ENCODE measurements at places on chromosomes 11 and 22. TPM values are rescaled to one million over a fixed set of nuclear protein-coding genes. Genes with fewer than 3 reads are reported as not detected.
A peak's percentile ranks its signal among the peaks of the same experiment; 100 is the strongest.

DNA sequence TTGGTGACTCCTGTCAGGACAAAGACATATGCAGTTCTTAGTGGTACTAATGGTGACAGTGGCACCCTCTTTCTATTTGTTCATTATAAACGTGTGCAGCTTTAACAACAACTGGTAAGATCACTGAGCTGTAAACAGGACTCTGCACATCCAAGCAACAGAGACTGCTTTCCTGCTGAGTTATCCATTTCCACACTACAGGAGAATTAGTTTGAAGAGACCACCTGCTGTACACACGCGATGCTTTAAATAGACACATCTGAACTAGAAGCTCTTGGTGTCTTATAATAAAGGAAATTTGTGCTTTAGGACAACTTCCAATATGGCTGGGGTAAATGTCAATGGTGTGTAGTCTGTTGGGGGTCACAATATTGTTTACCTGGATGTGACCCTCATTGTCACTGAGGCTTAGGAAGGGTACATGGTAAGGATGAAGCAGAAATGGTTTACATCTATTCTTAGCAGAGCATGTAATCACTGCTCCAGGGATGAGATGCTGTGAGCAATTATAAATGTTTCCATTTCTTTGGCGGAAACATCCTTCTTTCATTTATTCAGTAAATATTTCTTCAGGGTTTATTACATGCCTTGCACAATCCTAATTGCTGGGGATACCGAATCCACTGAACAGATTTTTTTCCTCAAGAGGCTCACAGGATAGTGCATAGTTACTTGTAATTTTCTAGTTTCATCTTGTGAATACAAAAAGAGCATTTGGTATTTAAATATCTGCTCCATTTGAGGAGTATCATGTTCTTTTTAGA lies 354.0 kb upstream of the CCDC90B start:
- no peak for DNase-seq

The VPS37C gene
- total RNA-seq, result 4.5 TPM

DNA sequence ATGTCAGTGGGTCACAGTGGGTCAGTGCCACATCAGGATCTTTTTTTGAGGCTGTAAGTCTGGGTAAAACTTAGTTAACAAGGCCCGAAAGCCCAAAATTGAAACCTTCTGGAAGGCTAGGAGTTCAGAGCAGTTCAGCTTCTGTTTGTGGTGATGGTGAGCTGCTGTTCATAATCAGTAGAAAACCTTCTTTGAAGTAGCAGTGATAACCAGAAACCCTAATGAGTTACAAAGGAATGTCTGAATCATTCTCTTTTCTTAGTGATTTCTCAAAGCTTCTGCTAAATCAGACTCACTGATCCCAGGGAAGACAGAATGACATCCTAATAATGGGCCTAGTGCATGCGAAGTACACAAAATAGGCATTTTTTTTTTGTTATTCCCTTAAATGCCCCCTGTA lies 124.7 kb downstream of the PARVA start:
- no peak for DNase-seq

GRCh38 chr11:78168539-78169477 lies 19.6 kb downstream of the KCTD21 start:
- peak; percentile 37 for DNase-seq

The TRPM5 gene
- not detected for total RNA-seq

The DGCR6 gene
- 10.2 TPM for total RNA-seq

- no peak for DNase-seq
Observed at GRCh38 chr22:22798232-22798616, 89.4 kb upstream of the IGLL5 start.

The NF2 gene
- 41.2 TPM for total RNA-seq

- no peak for DNase-seq
Observed at GRCh38 chr11:126158054-126158791, 53.2 kb downstream of the RPUSD4 start.

- no peak for DNase-seq
Observed at GRCh38 chr22:30205281-30206115, 41.1 kb downstream of the LIF start.

The INPP5J gene
- 2.0 TPM for total RNA-seq

DNA sequence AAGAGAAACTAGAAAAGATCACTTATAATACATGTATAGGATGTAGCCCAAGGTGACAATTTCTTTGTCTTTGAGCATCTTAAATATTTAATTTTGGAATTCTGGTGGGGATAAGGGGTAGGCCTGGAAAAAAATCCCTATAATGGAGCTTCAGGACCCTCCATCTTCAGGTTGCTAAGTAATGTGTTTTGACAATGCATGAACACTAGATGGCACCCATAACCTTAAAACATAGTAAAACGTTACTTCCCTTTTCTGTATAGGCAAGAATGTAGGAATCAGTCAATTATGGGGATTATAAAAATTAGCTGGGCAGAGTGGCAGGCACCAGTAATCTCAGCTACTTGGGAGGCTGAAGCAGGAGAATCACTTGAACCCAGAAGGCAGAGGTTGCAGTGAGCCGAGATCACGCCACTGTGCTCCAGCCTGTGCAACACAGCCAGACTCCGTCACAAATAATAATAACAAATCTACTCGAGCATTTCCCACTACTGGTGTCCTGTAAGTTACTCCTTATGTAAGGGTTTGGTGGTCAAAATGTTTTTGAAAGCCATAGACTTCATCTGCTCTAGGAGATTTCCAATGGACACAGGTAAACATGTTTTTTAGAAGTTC lies 541.9 kb upstream of the CCDC90B start:
- DNase-seq, result no peak

GRCh38 chr11:36162006-36162882 lies 127.0 kb downstream of the COMMD9 start:
- DNase-seq, result no peak

The MUC5B gene
- not detected for total RNA-seq

DNA sequence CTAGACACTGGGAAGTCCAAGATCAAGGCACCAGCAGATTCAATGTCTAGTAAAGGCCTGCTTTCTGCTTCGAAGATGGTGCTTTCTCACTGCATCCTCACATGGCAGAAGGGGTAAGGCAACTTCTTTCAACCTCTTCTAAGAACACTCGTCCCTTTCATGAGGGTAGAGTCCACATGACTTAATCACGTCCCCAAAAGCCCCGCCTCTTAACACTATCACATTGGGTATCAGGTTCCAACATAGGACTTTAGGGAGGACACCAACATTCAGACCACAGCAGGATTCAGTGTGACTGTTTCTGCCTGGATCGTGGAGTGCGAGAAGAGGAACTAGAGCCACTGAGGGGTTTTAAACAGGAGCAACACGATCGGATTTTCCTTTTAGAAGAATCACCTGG lies 3.7 kb upstream of the TIRAP start:
- no peak for DNase-seq

DNA sequence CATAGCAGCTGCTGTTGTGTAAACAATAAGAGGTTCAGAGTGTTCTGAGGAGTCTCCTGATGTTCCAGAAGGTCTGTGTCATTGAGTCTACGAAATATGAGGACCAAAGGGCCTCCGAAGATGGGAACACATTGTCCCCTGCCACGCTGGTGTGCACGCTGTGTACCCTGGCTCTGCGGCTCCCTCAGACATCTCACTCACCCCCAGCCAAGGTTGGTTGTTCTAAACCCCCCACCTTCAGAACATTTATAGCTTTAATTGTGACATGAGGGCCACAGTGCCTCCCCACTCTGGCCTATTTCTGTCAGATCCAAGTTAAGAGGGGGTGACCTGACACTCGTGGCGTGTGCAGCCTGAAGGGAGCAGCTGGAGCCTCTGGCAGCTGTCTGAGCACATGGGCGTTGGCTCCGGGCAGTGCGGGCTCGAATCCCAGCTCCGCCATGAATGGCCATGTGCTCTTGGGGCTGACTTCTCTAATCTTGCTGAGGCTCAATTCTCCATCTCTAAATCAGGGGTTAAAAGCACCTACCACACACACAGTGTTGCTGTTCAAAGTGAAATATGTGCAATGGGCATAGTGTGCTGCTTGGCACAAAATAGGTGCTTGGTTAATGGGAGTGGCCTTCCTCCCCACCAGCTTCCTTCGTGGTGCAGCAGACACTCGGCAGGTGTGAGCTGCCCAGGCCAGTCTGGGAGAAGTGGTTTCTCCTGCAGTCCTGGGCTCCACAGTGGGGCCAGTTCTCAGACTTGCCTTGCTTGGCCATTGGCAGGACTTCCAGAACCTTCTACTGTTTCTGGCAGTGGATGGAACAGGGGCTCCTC lies 39.7 kb upstream of the MICAL2 start:
- DNase-seq, result no peak

The VWCE gene
- total RNA-seq, result 2.0 TPM

DNA sequence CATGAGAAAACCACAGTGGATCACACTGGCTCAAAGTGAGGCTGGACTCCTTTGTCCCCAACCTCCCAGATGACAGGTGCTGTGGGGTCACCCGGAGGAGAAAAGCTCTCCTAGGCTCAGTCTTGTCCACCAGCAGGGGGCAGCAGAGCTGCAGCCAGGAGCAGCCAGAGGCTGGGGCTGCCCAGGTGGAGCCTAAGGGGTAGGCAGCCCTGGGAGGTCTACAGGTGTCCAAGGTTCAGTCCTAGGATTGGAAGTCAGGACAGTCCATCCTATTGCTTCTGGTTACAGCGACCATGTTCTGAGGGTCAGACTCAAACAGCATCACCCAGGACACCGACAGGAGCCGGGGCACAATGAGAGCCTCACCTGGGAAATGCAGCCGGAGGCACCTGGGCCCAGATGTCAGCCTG lies 77.6 kb upstream of the IGLL5 start:
- peak; percentile 18 for DNase-seq

GRCh38 chr11:35163702-35164496 lies 24.9 kb downstream of the CD44 start:
- DNase-seq, result no peak

DNA sequence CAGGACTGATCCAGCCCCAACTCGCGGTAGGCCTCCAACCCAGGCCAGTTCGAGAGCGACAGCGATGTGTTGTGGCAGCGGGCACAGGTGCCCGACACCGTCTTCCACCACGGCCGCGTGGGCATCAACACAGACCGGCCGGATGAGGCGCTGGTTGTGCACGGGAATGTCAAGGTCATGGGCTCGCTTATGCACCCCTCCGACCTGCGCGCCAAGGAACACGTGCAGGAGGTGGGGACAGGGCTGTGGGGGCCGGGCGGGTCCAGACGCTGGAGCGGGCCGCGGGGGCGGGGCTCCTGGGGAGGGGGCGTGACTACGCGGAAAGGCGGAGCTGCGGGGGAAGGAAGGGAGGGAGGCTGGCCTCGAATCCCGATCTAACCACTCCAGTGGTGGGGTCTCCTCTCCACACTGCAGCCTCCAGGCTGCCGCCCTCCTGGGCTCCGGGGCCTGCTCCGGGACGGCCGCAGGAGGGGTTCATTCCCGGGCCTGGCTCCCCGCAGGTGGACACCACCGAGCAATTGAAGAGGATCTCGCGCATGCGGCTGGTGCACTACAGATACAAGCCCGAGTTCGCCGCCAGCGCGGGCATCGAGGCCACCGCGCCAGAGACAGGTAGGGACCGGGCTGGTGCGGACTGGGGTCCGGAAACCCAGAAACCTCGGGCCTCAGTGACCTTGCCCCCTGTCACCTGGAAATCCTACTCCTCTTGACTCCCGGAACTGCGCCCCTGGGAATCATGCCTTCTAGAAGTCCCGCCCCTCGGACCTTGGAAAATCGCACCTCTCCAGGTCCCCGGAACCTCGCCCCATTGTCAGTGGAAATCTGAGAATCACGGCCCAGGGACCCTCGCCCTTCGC lies 14.9 kb downstream of the TMEM258 start:
- DNase-seq, result no peak

- no peak for DNase-seq
Observed at GRCh38 chr11:45320371-45320770, 34.2 kb upstream of the SYT13 start.

DNA sequence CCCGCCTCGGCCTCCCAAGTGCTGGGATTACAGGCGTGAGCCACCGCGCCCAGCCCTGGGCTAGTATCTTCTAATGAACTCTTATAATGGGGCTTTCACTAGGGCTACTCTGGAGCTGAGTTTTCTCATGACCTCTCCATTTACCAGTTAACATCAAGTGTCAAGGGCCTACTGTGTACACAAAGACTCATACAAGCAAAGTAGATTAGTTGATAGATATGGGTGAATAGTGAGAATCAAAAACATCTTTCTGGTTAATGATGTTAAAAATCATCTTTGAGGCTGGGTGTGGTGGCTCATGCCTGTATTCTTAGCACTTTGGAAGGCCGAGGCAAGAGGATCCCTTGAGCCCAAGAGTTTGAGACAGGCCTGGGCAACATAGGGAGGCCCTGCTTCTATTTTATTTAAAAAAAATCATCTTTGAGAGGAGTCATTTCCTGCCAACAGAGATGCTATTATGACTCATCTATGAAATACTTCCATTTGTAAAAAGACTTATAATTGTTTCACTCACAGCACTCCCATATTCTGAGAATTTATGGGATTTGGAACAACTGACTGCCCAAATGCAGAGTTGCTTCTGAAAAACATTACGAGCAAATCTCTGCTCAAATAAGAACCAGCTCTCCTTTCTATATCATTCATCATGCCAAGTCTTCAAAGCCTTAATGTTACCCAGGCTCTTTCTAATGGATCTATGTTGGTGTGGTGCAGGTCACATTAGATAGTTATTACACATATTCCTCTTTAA lies 57.0 kb downstream of the GDPD4 start:
- DNase-seq, result no peak

DNA sequence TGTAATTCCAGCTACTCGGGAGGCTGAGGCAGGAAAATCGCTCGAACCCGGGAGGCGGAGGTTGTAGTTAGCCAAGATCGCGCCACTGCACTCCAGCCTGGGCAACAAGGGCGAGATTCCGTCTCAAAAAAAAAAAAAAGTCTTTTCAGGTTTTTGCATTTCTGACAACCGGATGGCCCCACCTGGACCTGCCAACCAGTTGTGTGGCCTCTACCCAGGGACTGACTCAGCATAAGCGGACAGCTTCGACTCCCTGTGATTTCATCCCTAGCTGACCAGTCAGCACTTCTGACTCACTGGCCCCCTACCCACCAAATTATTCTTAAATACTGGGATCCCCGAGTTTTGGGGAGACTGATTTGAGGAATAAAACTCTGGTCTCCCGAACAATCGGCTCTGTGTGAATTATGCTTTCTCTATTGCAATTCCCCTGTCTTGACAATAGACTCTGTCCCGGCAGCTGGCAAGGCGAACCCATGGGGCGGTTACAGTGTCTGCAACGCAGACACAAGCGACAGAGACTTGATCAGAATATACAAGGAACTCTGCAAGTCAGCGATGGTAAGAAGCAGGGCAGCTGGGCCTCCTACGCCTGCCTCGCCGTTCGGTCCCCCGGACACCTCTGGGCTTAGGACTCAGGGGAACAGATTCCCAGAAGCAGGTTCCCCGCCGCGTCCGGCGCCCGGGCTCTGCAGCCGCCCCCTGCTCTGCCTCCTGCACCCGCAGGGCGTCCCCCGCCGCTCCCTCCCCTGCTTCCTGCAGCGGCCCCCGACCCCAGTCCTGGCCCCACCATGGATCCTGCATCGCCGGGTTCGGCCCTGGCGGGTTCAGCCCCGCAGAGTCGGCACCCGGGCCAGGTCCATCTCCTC lies 741 bp upstream of the TALDO1 start:
- DNase-seq, result peak; percentile 56
